ENCODE measurements at places on chromosomes 13 and 19.

DNA sequence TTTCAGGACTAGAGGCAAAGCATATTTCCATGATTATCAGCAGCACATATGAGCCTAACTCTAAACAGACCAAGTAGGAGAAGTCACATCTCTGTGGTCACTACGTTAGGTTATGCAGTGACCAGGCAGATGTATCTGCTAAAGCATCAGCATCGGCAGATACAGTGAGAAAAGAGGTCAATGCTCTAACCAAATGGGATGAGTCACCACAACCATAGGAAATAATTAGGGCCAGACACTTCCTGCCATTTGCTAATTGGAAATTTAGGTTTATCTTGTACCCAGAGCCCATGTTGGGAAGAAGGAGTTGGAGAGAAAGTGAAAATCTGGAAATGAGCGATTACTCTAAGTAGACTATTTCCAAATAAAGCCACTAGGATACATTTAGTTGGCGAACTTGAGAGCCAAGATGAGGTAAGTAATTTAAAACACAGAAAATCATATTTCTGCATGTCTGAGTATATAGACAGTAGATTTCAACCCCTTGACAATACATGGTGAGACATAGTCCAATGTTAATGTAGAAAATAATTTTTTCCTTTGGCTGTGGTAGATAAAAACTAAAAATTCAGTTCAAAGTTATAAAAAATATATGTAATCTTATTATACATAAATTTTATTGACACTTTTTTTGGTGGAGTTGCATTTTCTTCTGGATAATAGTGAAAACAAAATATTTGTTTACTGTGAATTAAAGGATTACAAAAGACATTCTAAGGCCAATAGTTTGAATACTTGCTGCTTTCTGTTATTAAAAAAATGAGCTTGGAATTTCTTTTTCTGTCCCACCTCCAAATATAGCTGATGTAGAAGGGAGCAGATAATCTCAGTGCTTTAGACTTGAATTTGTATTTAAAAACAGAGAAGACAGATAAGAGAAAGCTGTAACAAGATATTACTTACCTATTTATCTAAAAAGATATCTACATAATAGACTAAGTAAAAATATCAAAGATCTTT, 104.4 kb upstream of the CSNK1A1L start:
- H3K27ac ChIP-seq: no peak overlapping the region
- H3K4me3 ChIP-seq: no peak overlapping the region
- no peaks in the 10 kb centered on the region for H3K27me3 ChIP-seq
- H3K36me3 ChIP-seq: no peaks in the 10 kb centered on the region
- no peaks in the 10 kb centered on the region for H3K4me1 ChIP-seq
- no peak for DNase-seq

GRCh38 chr13:32033744-32034143, 2.2 kb downstream of the FRY start:
- no peaks in the 10 kb centered on the region for H3K27me3 ChIP-seq
- H3K36me3 ChIP-seq: no peaks in the 10 kb centered on the region
- DNase-seq: no peak
- H3K27ac ChIP-seq: no peak overlapping the region
- H3K4me1 ChIP-seq: peaks cover 24% of the 10 kb centered on the region

DNA sequence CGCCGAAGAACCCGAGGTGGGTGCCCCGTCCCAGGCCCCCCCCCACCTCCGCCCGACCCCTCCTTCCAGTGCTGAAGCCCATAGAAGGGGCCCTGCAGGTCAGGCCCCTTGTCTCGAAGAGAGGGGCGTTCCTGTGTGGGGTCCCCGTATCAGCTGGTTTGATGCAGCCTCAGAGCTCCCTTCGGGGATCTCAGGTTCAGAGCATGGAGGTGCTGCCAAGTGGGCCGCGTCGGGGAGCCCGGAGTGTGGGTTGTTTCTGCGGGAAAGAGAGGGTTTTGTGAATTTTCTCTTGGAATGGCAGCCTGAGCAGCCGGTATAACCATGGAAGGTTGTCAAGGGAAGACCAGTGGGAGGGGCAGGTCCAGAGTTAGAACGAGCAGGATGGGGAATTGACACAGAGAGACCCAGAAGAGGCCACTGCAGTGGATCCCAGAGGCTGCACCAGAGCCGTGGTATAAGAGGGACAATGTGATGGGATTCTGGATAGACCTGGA, 384 bp downstream of the TRAPPC2B start:
- no peak for DNase-seq
- H3K36me3 ChIP-seq: no peaks in the 10 kb centered on the region
- no peaks in the 10 kb centered on the region for H3K27me3 ChIP-seq
- H3K4me3 ChIP-seq: peak overlapping the region; percentile 82

GRCh38 chr13:70424928-70425327, 316.7 kb upstream of the KLHL1 start:
- DNase-seq: no peak
- H3K27me3 ChIP-seq: no peaks in the 10 kb centered on the region
- no peaks in the 10 kb centered on the region for H3K36me3 ChIP-seq
- no peaks in the 10 kb centered on the region for H3K4me1 ChIP-seq
- no peak overlapping the region for H3K4me3 ChIP-seq
- no peak overlapping the region for H3K27ac ChIP-seq

DNA sequence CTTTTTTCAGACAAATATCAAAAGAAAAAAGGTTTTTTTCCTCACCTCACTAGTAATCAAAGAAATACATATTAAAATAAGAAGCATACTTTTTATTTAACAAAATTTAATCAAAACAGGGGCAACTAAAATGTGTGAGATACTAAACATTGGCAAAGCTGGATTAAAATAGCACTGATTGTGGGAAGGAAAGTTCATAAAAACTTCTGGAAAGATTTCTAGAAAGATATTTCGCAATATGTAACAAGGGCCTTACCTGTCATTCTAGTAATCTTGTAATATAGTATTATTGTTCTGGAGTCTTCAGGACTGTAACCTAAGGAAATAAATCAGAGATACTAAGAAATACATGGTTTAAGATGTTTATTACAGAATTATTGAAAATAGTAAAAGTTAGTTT, 482.5 kb downstream of the SUCLA2 start:
- H3K27ac ChIP-seq: no peak overlapping the region
- H3K27me3 ChIP-seq: no peaks in the 10 kb centered on the region
- no peak for DNase-seq
- no peaks in the 10 kb centered on the region for H3K4me1 ChIP-seq

DNA sequence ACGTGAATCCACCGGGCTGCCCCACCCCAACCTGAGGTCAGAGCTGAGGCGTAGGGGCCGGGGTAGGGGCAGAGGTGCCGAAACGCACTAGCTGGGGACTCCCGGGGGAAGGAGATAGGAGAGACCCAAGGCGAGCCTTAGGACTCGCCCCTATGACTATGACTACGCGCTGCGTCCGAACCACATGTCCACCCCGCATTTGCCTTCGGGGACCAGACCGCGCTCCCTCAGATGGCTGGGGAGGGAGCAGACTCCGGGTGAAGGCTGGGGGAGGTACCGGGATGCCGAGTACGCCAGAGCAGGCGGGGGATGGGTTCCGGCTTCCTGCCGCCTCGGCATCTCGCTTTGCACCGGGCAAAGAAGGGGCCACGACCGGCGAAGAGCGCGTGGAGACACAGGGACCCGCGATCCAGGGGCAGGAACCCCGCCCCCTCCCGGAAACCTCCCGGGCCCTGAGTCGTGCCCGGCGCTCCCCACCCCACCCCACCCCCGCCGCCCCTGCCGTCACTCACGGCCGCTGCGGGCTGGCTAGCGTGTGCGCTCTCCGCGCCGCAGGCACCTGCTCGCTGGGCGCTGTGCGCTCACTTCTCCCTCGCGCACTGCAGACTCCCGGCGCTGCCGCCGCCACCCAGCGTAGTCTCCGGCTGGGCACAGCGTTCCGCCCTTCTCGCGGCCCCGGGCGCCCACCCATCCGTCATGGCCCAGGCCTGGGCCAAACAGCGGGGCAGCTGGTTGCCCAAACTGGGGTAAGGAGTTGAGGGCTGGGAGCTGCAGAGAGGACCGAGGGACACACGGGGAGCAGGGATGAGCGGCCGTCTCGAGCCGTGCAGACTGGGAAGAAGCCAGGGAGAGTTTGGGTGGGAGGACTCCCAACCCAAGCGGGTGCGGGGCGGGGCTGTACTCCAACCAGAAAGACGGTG, 622 bp upstream of the VSTM2B start:
- no peaks in the 10 kb centered on the region for H3K36me3 ChIP-seq
- no peak for DNase-seq
- H3K27ac ChIP-seq: peak overlapping the region; percentile 57

GRCh38 chr13:85298387-85298924, 500.8 kb downstream of the SLITRK6 start:
- H3K4me3 ChIP-seq: no peak overlapping the region
- no peaks in the 10 kb centered on the region for H3K4me1 ChIP-seq
- no peak overlapping the region for H3K27ac ChIP-seq
- no peak for DNase-seq

- no peak for DNase-seq
- H3K27me3 ChIP-seq: no peaks in the 10 kb centered on the region
- peak overlapping the region; percentile 76 for H3K4me3 ChIP-seq
Measured at GRCh38 chr19:11767633-11768133, 883 bp downstream of the ZNF441 start.

GRCh38 chr13:106349080-106349931, 186.2 kb downstream of the EFNB2 start:
- H3K27me3 ChIP-seq: no peaks in the 10 kb centered on the region
- peak overlapping the region; percentile 21 for H3K4me3 ChIP-seq
- DNase-seq: no peak
- H3K27ac ChIP-seq: no peak overlapping the region
- no peaks in the 10 kb centered on the region for H3K4me1 ChIP-seq

- peaks cover 86% of the 10 kb centered on the region for H3K36me3 ChIP-seq
- no peaks in the 10 kb centered on the region for H3K27me3 ChIP-seq
- DNase-seq: no peak
- no peaks in the 10 kb centered on the region for H3K4me1 ChIP-seq
- no peak overlapping the region for H3K4me3 ChIP-seq
- no peak overlapping the region for H3K27ac ChIP-seq
Measured at GRCh38 chr19:32642771-32643170, 32.2 kb downstream of the ANKRD27 start.

- H3K4me3 ChIP-seq: no peak overlapping the region
- no peak for DNase-seq
- no peaks in the 10 kb centered on the region for H3K27me3 ChIP-seq
- H3K36me3 ChIP-seq: peaks cover 5% of the 10 kb centered on the region
Measured at GRCh38 chr13:28181413-28181812, 43.1 kb downstream of the PAN3 start.

DNA sequence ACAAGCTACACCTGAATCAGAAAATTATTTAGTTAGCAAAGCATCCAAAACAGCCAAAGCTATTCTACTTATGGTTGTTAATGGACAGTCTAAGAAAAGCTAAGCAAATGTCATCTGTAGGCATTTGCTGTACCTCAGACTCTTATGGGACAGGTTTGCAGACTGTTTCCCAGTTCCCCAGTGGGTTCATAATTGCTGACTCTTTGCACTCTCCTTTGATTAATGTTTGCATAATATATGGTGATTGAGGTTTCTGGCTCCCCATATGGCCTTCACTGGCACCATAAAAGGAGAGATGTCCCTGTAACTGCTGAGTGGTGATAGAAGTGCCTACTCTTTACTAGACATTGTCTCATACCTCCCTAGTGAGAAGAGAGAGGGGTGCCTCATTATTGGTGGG, 142.1 kb downstream of the GPC6 start:
- no peak overlapping the region for H3K4me3 ChIP-seq
- no peaks in the 10 kb centered on the region for H3K27me3 ChIP-seq
- no peak overlapping the region for H3K27ac ChIP-seq
- no peak for DNase-seq

DNA sequence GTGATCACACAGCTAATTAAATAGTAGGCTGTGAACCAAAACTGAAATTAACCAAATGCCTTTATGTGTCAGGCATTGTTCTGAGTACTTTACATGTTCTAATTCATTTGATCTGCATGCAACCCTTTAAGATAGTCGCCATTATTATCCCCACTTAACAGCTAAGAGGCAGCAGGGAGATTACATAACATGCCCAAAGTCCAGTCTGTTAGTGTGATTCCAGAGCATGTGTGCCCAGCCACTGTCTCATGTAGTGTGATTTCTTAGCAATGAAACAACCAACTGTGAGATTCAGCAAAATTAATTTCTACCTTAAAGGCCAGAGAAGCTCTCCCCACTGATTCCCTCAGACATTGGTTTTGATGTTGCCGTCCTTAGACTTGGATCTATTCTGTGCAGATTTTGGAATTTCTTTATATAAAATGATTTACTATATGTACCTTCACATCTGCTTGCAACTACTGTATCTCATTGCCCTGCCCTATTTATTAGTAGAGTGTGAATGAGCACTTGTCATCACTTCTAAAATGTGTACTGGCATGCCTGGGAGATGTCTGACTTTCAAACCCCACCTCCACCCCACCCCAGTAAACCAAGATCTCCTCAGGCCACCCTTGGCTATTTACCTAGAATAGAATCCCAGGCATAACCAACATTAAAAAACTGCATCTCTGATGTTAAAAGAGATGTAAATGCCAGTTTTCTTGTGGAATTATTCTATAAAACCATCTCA, 41.2 kb downstream of the POLR1D start:
- DNase-seq: no peak
- H3K4me3 ChIP-seq: no peak overlapping the region
- H3K27ac ChIP-seq: no peak overlapping the region
- peaks cover 20% of the 10 kb centered on the region for H3K36me3 ChIP-seq
- no peaks in the 10 kb centered on the region for H3K27me3 ChIP-seq

DNA sequence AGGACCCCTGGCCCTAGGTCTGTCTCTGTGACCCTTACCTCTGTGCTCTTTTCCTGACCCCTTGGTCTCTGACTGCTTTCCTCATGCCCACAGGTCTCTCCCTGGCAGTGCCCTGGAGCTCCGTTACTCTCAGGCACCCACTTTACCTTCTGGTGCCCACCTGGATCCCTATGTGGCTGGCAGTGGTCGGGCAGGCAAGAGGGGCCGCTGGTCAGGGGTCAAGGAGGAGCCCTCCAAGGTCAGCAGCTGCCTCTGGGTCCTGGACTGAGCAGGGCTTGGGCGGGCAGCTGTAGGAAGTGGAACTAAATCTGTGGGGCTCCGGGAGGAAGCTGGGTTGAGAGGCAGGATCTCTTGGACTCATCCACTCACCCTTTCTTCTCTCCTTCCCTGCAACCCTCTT, 16.3 kb downstream of the PPFIA3 start:
- DNase-seq: peak; percentile 82
- peaks cover 18% of the 10 kb centered on the region for H3K4me1 ChIP-seq
- H3K4me3 ChIP-seq: no peak overlapping the region
- no peaks in the 10 kb centered on the region for H3K27me3 ChIP-seq

DNA sequence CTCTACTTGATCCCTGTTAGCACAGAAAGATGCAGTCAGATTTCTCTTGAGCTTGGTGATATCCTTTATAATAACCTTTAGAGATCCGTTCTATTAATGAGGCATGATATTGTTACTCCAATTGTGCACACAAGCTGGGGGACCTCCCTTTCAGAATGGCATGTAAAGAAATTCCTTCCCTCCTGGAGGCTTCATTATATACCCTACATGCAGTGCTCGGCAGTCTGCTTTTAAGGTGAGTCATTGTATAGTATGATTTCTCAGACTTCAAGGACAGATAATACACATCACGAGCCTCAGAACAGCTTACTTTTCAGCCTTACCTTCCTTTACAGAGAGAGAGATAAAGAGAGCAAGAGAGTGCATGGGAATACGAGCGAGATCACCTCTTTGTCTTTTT, 261.3 kb downstream of the ATP8A2 start:
- no peaks in the 10 kb centered on the region for H3K27me3 ChIP-seq
- no peak overlapping the region for H3K27ac ChIP-seq
- H3K36me3 ChIP-seq: no peaks in the 10 kb centered on the region
- H3K4me3 ChIP-seq: no peak overlapping the region

GRCh38 chr13:23797276-23797903, 91.8 kb downstream of the MIPEP start:
- no peaks in the 10 kb centered on the region for H3K27me3 ChIP-seq
- peaks cover 20% of the 10 kb centered on the region for H3K4me1 ChIP-seq

Data from vagina (tissue), 2 donors.